CD4-positive, alpha-beta T cell treated with Interleukin-1 beta for 1 hour (primary cell): ENCODE measurements at places on chromosomes 4 and X.
A peak's percentile ranks its signal among the peaks of the same experiment; 100 is the strongest.

GRCh38 chr4:76752861-76753501 lies 145.0 kb downstream of the SOWAHB start:
- no peak for DNase-seq

- no peak for DNase-seq
Measured at GRCh38 chrX:82070948-82071347, 869.0 kb downstream of the SH3BGRL start.

DNA sequence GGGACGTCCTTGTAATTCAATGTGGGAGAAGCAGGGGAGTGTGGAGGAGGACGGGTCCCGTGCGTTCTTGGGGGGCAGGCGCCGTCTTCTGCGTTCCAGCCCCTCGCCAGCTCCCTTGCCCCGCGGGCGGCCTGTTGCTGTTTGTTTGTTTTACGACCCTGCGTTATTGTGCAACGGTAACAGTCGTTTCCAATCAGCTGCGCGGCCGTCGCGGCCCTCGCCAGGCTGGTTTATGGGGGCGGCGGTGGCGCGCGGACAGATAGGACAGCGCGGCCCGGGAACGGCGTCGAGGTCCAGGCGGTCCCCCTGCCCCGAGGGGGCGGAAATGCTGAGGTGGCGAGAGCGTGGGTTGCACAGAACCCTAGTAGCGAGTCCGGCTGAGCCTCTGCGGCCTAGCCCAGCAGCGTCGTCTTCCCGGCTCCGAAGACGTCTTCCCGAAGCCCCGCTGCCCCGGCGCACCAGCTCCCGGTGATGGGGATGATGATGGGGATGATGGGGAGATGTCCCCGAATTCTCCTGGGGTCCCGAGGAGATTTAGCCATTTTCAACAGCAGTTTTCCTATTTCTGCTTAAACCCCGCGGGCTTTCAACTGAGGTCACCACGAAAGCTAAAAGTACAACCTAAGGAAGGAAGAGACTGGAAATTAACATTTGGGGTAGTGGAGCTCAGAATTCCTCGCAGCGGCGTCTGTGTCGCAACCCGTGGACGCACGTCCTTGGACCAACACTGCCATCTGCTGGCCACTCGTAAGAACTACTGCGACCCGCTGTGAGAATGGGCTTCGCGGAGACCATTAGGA lies 4.8 kb downstream of the PDGFRA start:
- DNase-seq: peak; percentile 70

- no peak for DNase-seq
Measured at GRCh38 chr4:185003596-185004351, 14.5 kb upstream of the HELT start.

GRCh38 chrX:31464306-31464915 lies 392.6 kb upstream of the FTHL17 start:
- no peak for DNase-seq

GRCh38 chrX:154321594-154321993 lies 26.0 kb downstream of the TKTL1 start:
- DNase-seq: no peak

DNA sequence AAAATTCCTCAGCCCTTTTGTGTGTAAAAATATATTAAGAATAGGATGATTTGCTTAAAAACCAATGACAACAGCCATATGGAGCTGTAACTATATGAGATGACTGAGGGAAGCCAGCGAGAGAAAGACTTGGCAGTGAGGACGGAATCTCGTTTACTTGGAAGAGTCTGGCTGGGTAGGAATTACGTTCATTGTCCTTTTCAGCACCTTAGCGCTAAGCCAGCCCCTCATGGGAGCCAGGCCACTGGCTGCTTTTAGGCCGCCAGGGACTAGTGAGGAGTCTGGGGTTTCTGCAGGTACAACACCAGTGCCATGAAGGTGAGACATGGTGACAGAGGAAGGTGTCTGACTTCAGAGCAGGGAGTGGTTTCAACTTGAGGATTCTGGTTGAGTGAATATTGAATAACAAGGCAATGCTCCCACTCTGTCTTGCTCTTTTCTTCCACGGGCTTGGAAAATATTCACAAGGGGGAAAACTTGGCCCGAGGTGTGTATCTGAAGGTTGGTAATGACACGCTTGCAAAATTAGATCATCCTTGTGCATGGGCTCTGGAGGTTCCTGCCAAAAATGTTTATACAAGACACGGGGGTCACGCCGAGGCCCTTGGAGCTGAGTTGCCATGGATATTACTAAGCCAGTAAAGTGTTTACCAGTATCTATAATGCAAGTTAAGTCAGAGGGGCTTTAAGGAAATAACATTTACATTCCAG lies 17.4 kb downstream of the KLF3 start:
- DNase-seq: no peak

DNA sequence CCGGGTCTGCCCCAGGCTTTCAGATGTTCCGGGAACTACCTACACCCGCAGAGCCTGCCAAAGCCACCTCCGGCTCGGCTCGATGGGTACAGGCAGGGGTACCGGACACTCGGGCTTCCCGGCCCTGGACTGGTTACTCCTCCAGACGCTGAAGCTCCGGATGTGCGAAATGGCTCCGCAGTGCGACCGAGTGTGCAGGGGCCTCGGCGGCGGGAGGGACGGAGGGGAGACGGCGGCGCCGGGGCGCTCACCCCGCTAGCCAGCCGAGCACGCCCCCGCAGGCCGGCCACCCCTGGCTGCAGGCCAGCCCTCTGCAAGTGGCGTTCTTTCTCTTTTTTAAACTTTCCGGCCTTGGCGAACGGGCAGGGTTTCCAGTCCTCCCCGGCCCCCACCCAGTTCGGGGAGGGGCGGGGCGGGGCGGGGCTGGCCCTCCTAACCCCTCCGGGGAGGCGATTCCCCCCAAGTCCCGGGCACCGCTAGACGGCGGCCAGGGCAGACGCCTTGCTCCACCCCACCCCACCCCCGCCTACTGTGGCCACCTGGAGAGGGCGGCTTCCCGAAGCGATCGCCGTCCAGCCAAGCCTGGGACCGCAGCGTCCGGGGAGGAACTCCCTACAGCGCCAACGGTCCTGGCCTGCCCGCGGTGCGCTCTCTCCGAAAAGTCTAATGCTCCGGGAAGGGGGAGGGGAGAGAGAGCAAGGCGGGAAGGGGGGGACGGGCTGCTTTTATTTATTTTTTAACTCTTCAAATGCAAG lies 7.5 kb downstream of the BCOR start:
- DNase-seq: no peak

DNA sequence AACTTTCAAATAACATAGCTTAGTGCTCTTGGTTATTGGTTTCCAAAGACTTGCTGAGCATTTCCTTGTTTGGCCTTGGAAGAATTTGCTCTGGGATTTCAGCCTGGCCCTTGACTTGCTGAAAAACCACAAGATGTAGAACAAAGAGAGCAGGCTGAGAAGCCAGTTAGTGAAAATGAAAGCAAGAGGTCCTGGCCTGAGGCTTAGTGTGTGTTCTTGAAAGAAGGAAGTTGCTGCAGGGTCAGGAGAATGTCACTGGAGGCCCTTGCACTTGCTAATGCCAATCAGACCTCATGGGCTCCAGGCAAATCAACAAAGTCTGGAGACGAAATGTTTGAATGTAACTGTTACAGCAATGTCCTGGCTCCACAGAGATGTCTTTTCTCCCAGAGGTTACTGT lies 79.4 kb downstream of the SYNPO2 start:
- DNase-seq: peak; percentile 10

DNA sequence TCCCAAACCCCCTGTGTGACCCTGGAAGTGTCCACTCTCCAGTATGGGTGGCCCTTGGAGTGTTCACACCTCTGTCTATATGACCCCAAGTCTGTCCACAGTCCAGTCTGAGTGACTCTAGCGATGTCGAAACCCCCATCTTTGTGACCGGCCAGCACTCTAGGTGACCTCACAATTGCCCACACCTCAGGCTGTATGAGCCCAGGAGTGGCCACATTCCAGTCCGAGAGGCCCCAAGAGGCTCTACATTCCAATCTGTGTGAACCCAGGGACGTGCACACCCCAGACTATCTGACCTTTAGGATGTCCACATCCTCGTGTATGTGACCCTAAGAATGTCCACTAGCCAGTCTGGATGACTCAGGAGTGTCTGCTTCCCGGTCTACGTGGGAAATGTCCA lies 7.3 kb upstream of the GLOD5 start:
- DNase-seq: no peak

DNA sequence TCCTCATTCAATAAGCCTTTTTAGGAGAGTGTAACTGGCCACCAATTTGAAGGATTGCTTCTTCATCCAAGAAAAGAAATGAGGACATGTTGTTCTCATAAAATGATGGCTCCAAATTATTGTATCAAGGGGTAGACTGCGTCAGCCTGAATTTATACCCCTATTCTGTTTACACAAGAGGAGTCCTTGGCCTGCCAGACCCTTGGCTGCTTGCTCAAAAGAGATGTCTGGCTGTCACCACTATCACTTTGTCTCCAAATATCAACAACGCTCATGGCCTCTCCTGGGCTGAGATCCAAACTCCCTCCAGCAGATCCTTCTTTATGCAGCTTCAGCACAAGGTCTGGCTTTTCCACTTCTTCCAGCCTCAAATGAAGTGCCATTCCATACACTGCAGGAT lies 127.9 kb downstream of the OR13H1 start:
- DNase-seq: no peak

GRCh38 chr4:66045913-66046312 lies 375.6 kb upstream of the EPHA5 start:
- no peak for DNase-seq

DNA sequence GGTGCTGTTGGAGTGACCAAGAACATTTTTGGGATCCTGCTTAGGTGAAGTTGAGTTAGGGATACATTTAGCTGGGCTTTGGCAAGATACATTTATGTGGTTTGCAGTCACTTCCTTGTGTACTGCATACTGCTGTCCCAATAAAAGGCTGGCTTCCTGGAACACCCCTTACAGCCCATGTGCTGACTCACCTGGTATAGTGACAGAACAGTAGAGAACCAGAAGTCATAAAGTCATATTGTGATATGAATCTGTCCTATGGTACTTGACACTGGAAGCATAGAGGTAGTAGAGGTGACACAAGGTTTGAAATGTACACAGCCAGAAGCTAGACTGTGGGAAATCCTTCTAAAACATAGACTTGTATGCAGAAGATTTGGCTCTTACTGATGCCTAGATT lies 55.3 kb upstream of the SLC25A43 start:
- no peak for DNase-seq

GRCh38 chr4:186778134-186778533 lies 54.5 kb upstream of the FAT1 start:
- DNase-seq: no peak

DNA sequence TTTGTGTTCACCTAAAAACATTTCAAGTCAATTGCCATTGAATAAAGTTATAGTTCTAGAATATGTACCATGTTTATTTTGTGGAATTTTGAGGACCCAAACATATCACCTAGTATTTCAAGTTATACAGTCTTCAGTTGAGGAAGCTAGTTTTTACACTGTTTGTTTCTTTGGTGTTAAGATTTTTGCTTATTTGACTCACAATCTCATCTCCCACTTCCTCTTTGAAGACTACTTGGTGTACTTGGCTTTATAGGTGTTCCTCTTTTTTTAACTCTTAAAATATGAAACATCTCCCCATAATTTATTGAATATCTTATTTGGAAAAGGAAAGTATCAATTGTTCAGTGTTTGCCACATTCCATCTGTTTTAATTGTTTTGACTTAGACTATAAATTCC lies 675.4 kb downstream of the RAPGEF2 start:
- DNase-seq: no peak
